ELF-1 (cell line): ENCODE measurements at places on chromosomes 4 and X.

DNA sequence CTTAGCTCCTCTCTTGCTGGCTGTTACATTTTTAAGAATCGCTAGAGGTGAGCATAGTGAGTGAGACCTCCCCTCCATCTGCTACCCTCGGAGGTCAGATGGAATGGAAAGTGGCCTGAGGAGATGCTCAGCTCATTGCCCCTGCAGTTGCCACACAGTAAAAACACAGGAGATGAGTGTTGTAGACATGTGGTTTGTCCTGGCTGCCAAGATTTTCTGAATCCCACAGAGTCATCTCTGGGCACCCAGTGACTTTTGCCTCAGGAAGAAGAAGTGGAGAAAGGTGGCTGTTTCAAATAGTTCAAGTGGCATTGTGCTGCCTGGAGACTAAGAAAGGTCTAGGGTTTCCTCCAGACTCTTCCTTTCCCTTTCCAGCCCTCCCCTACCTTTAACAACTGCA, 271.0 kb downstream of the STK32B start:
- DNase-seq, result no peak

DNA sequence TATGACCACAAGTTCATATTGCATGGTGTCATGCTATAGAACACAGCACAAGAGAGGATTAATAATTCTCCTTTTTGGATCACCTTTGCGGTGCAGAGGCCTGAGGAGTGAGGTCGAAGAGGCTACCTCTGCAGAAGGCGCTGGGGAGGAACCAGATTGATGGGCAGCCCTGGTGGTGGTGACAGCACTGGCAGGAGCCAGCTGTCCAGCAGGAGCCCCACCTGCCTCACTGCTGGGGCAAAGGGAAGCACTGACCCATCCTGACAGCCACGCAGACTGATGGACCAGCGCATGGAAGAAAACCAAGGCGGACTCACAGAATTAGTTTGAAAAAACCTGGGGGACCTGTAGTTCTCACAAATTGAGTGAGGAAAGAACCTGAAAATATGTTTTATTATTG, 50.9 kb downstream of the COX18 start:
- no peak for DNase-seq

DNA sequence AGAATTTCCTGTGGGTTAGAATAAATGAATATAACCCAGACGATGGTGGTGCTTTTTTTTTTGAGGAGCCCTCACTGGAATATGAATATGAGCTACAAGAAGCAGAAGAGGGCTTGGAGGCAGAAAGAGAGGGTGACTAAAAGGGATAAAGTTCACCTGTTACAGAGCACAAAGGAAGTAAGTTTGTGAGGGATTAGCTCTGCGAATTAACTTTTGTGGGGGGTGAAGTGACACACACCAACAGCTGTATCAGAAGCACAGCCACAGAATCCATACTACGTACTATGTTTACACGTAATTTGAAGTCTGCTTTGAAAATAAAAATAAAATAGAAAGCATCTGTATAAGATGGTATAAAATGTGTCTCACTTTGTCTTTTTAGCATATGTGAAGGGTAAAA, 963.6 kb upstream of the DIAPH2 start:
- DNase-seq, result no peak

- DNase-seq, result no peak
Measured at GRCh38 chr4:145625677-145626622, 6.8 kb downstream of the MMAA start.

- DNase-seq, result no peak
Measured at GRCh38 chrX:101220662-101221260, 1.2 kb downstream of the DRP2 start.

GRCh38 chr4:47482326-47482725, 2.7 kb upstream of the ATP10D start:
- no peak for DNase-seq

DNA sequence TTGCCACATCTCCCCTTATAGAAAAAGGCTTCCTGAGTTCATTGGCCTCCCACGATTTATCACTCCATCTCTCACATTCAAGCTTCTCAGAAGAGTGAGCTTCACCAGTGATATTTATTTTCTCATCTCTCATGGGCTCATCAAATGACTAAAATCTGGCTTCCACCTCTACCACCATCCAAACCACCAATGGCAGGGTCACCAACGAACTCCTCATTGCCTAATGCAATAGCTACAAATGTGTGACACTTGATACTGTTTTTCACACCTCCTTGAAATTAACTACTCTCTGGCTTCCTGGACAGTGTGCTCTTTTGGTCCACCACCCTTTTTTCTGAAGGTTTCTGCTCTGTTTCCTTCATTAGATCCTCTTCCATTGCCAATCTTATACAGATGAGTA, 129.0 kb downstream of the SH2D1A start:
- no peak for DNase-seq

- no peak for DNase-seq
Measured at GRCh38 chr4:79652232-79652631, 244.2 kb upstream of the GK2 start.

GRCh38 chrX:131734621-131735020, 190.7 kb downstream of the OR13H1 start:
- no peak for DNase-seq

DNA sequence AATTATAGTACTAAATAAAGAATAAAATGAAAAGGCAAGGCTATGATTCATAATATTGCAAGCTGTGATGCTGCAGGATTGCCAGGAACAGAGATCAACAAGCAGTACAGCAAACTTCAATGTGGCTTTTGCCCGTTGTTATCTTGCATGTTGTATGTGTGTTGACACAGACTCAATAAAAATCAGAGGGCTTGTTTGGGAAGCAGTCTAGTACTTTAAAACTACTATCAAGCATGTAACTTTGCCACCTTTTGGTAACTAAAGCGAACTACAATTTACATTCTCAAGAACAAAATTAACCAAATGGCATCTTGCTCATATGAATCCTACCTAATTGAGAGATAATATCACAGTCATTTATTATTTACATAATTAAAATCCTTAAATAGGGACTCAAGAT, 79.8 kb upstream of the GPM6A start:
- DNase-seq, result no peak

DNA sequence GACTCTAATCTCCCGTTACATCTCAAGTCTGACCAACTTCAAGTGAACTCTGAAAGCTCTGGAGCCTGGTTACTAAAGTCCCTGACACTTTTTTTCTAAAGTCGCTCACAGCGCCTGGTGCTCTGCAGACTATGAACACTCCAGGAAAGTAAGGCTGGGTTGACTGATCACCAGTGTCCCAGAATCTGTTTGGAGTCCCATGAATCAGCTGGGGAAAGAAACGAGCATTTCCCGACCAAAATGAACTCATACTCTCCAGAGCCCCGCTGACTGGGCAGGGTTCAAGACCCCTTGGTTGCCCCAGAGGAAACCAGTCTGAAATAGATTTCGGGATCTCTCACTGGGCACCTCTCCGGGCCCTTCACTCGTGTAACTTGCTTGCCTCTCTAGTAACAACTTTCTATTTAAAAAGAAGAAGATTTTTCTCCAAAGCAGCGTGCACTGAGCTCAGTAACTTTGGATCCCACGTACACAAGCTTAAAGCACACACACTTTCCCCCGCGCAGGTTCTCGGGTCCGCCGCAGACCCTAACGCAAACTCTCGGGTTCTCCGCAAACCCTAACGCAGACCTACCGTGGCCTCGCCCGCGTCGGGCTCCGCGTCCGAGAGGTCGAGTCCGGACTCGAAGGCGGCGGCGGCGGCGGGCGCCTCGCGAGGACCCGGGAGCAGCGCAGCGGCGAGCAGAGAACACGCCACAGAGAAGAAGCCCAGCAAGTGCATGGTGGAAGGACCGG, 964 bp downstream of the VEGFC start:
- peak; percentile 5 for DNase-seq

GRCh38 chrX:21843179-21843578, 3.8 kb downstream of the MBTPS2 start:
- no peak for DNase-seq

- DNase-seq, result peak; percentile 6
Measured at GRCh38 chr4:169756971-169757574, 671 bp downstream of the HPF1 start.

DNA sequence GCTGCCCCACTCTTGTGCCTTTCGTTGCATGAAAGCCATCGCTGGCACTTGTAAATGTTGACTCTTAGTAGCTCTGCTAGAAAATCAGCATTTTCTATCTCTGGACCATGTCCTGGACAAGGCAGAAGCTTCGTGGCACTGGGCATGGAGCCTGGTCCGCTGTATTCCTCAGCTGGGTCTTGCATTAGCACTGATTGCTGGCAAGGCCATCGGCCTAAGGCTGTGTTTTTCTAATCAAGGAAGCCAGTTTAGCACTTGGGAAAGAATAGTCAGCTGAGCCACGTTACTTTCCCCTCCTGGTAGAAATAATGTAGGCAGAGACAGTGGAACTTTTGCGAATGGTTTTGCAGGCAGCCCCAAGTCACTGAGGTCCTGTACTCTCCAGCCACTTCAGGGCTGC, 180.2 kb upstream of the EOLA2 start:
- no peak for DNase-seq

GRCh38 chr4:86977621-86978184, 42.9 kb downstream of the AFF1 start:
- no peak for DNase-seq

GRCh38 chrX:133482056-133482952, 67.0 kb upstream of the GPC4 start:
- DNase-seq, result no peak

- no peak for DNase-seq
Measured at GRCh38 chr4:103092245-103092644, 7.4 kb downstream of the BDH2 start.

- no peak for DNase-seq
Measured at GRCh38 chrX:66200855-66201795, 37.1 kb downstream of the HEPH start.

- no peak for DNase-seq
Measured at GRCh38 chrX:47229427-47229826, 3.4 kb upstream of the USP11 start.

DNA sequence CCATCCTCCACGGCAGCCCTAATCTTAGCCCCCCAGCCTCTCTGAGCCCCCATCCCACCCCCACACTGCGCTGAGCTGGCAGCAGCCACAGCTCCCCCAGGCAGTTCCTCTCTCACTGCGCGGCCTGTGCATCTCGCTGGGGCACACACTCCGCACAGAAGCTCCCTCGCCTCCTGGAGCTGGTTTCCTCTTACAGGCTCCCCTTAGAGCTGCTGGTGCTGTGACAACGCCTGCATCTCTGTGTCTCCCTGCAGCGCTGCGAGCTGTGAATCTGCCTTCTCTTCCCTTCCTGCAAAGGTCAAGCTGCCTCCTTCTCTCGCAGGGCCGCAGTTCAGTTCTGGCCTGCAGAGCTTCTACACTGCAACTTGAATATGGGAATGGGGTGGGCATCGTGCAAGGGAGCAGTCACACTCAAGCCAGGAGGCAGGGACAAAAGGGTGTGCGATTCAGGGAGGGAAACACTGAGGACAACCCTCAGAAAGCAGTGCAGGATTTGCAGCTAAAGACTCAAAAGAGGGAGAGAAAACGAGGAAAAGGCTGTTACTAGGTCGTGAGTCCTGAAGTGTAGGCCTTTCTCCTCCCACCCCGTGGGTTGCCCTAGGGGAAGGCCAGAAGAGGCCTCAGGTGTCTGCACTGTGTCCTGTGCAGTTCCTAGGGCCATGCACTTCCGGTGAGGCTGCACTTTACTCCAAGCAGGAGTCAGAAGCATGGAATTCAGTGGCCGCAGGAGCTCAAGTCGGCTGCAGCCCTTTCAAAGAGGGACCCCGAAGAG, 87.0 kb downstream of the BCOR start:
- DNase-seq, result peak; percentile 61

- peak; percentile 56 for DNase-seq
Measured at GRCh38 chr4:57265831-57266582, 155.8 kb upstream of the IGFBP7 start.

- DNase-seq, result no peak
Measured at GRCh38 chrX:104427693-104428092, 138.3 kb upstream of the IL1RAPL2 start.

DNA sequence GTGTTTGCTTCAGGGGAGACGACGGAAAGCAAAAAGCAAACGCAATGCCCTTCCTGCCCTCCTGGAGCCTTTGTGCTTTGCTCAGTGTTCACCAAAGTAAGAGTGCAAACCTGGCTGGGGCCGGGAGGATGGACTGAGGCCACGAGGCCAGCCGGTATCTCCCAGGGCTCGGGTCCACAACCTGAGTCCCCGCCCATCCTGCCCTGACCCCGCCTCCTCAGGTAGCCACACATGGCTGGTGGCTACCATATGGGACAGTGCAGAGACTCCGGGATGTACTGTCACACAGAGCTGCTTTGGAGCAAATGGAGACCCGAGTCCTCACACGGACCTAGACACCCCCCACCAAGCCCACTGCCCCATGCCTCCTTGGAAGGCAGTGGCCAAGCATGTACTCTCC, 4.8 kb downstream of the ATP2B3 start:
- no peak for DNase-seq

- DNase-seq, result peak; percentile 21
Measured at GRCh38 chrX:109902665-109903064, 100.2 kb upstream of the TMEM164 start.

- DNase-seq, result peak; percentile 51
Measured at GRCh38 chr4:88448889-88449288, 8.0 kb upstream of the HERC5 start.

DNA sequence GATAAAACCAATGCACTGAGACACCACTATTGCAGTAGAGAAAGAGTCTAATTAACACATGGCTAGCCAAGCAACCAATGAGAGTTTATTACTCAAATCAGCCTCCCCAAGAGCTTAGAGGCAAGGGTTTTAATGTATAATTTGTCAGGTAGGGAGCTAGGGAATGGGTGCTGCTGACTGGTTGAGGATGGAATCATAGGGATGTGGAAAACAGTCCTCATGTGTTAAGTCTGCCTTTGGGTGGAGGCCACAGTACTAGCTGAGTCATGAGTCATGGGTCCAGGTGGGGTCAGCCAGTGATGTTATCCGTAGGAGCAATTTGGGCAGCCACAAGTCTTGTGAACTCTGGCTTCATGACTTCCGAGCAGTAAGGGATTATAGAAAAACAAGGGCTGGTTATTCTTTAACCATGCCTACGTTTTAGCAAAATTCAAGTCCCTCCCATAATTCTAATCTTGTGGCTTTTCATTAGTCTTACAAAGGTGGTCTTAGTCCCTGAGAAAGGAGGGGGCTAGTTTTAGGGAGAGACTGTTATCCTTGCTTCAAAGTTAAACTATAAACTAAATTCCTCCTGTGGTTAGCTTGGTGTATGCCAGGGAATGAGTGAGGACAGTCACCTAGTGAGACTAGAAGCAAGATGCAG, 25.1 kb upstream of the PLAC8 start:
- DNase-seq, result no peak

DNA sequence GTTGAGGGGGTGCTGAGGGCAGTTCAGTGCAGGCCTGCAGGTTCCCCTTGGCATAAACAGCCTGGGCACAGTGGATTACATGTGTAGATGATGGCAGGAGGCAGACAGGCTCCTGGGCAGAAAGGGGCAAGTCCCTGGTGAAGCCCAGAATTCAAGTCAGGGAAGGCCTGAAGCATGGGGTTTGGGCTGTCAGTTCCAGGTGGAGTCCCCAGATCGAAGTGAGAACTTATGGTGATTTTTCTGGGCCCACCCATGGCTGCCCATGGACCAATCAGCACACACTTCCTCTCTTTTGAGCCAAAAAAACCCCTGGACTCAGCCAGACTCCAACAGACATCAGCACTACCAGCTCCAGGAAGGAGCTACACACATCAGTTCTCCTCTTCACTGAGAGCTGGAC, 529.1 kb downstream of the PPARGC1A start:
- DNase-seq, result no peak

- no peak for DNase-seq
Measured at GRCh38 chr4:38453253-38453881, 210.6 kb upstream of the KLF3 start.

GRCh38 chr4:93237521-93237920, 591.0 kb upstream of the ATOH1 start:
- DNase-seq, result no peak

GRCh38 chr4:168893807-168894206, 116.2 kb downstream of the CBR4 start:
- DNase-seq, result no peak

GRCh38 chrX:40471965-40472648, 108.7 kb upstream of the ATP6AP2 start:
- DNase-seq, result peak; percentile 85
